Esophagus squamous epithelium (tissue), 5 donors: ENCODE measurements at places on chromosomes 5 and 9. TPM values are rescaled to one million over a fixed set of nuclear protein-coding genes. Genes with fewer than 3 reads are reported as not detected.

Gene LVRN
- not detected for total RNA-seq

Gene CTXN3
- total RNA-seq: not detected

Gene PDZD2
- total RNA-seq: 13.7 TPM

Gene PRR7
- total RNA-seq: 5.0 TPM

Gene NTNG2
- 0.35 TPM for total RNA-seq

Gene GMCL2
- total RNA-seq: not detected

Gene ABCA1
- 13.9 TPM for total RNA-seq

Gene MRPL36
- 54.9 TPM for total RNA-seq

Gene HAND1
- not detected for total RNA-seq

Gene ADAMTS13
- total RNA-seq: 2.5 TPM

Gene LPCAT1
- 7.7 TPM for total RNA-seq

Gene TMEM167A
- total RNA-seq: 30.1 TPM

Gene IFNA7
- total RNA-seq: not detected

Gene SARDH
- total RNA-seq: 0.26 TPM

Gene ANKRD20A1
- total RNA-seq: 1.1 TPM

Gene RAD23B
- total RNA-seq: 94.4 TPM

Gene TTC23L
- total RNA-seq: 0.09 TPM

Gene SPINK7
- 264 TPM for total RNA-seq

Gene EQTN
- total RNA-seq: not detected

Gene SLU7
- 70.2 TPM for total RNA-seq

Gene CCDC183
- total RNA-seq: not detected

Gene RORB
- 1.5 TPM for total RNA-seq

Gene TRAF1
- 5.7 TPM for total RNA-seq

Gene IFNB1
- total RNA-seq: not detected

Gene SMAD5
- total RNA-seq: 32.0 TPM

Gene PCDHB11
- total RNA-seq: 0.49 TPM

Gene OLFML2A
- total RNA-seq: 21.7 TPM

Gene ADGRD2
- not detected for total RNA-seq

Gene AFAP1L1
- total RNA-seq: 14.5 TPM

Gene ANKRD55
- 0.09 TPM for total RNA-seq

Gene BHMT2
- 13.9 TPM for total RNA-seq
